ENCODE measurements at places on chromosomes 4 and X.

GRCh38 chrX:39611468-39611867 lies 486.3 kb downstream of the BCOR start:
- no peak for DNase-seq

DNA sequence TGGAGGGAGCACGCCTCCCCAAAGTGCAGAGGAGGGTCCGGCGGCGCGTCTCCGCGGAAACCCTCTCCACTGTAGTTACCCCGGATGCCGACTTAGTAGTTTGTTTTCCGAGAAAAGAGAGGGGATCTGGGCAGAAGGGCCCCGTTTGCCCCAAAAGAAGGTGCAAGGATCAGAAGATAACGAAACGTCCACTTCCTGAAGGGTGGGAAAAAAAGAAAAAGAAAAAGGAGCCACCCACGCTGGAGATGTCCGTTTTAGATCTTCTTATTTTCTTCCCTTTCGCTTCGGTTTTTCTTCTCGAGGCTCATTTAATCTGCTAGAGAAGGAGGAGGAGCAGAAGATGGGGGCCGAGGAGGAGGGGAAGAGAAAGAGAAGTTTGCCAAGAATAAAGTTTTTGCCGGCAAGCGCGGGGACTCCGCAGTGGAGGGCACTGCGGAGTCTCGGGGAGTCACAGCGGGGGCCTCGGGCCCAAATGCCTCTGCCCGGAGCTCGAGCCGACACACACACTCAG lies 517 bp downstream of the LEF1 start:
- DNase-seq: no peak

GRCh38 chr4:42410446-42410845 lies 13.2 kb downstream of the SHISA3 start:
- no peak for DNase-seq

DNA sequence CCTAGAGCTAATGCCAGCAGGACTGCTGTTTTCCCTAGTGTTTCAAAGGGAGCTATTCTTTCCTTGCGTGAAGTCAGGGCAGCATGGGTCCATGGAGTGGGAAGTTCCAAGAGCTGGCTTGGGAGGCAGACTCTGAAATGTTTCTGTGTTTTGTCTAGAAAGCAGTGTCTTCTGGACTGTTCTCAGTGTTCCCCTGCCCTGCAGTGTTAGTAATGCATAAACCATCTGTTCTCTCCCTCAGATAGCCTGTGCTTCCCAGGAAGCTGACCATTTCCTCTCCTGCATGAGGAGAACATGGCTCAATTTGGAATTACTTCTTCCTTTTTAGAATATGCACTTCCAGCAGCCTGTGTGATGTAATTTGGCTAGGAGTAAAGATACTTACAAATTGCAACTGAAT lies 116.7 kb upstream of the CXCL13 start:
- no peak for DNase-seq

DNA sequence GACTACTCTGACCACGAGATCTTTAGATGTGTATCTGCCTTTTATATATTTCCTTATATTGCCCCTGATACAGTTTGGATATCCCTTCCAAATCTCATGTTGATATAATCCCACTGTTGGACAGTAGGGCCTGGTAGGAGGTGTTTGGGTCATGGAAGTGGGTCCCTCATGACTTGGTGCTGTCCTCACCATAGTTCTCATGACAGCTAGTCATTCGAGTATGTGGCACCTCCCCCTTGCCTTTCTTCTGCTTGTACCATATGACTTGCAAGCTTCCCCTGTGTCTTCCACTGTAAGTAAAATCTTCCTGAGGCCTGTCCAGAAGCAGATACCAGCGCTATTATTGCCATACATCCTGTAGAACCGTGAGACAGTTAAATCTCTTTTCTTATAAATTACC lies 145.3 kb downstream of the ZNF518B start:
- no peak for DNase-seq

- DNase-seq: no peak
These were observed 15.3 kb downstream of the AMER1 start for GRCh38 chrX:64190136-64190740.

GRCh38 chrX:17801431-17801830 lies 59.7 kb downstream of the RAI2 start:
- no peak for DNase-seq

DNA sequence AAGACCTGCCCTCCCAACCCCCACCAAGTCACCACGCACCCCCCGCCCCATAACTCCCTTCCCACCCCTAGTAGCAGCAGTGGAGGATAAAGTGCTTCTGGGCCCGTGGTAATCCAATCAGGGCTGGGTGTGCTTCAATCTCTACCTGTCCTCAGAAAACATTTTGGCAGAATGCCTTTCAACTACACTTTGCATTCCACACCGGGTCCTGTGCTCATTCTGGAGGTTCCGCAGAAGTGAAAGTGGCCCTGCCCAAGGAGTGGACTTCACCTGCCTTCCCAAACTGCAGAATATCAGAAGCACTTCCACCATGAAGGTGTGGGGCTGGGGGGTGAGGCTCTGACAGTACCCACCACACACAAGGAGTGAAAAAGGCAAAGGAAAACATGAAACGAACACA lies 322.3 kb downstream of the DHX15 start:
- no peak for DNase-seq

- no peak for DNase-seq
These were observed 1.5 kb downstream of the ITM2A start for GRCh38 chrX:79365591-79365990.

- DNase-seq: no peak
These were observed 137.7 kb downstream of the MID1 start for GRCh38 chrX:10482708-10483107.

DNA sequence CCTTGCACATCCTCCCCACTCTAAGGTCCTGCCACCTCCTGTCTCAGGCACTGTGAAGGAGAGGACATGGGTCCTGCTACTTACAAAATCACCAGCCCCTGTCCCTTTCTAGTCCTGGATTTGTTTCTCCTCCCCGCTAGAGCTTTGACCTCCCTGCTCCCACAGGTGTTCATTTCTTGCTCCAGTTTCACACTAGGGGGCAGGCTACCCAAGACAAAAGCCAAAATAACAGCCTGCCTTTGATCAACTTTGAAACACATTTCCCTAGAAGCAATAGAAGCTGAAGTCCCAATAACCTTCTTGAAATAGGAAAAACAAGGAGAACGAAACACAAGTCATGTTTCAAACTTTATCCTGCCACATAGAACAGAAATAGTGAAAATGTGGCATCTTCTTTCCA lies 164.4 kb downstream of the QDPR start:
- DNase-seq: no peak

DNA sequence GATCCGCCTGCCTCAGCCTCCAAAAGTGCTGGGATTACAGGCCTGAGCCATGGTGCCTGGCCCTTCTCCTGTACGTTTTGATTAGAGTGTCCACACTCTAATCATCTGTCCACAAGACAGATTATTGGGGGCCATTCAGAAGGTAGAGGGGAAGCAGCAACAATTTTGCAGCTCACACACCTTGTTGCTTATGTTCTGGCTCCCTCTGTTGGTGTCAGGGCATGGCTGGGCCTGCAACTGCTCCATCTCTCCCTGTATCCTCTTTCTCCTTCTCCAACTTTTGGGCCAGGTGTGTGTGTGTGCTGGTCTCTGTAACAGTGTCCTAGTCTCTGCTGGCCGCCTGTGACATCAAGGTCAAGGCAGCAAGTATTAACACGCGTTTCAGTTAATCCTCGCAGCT lies 125.5 kb upstream of the MBNL3 start:
- DNase-seq: no peak

GRCh38 chr4:103497692-103498091 lies 222.1 kb downstream of the TACR3 start:
- DNase-seq: no peak

- no peak for DNase-seq
These were observed 4.5 kb downstream of the UBA1 start for GRCh38 chrX:47198026-47198686.

DNA sequence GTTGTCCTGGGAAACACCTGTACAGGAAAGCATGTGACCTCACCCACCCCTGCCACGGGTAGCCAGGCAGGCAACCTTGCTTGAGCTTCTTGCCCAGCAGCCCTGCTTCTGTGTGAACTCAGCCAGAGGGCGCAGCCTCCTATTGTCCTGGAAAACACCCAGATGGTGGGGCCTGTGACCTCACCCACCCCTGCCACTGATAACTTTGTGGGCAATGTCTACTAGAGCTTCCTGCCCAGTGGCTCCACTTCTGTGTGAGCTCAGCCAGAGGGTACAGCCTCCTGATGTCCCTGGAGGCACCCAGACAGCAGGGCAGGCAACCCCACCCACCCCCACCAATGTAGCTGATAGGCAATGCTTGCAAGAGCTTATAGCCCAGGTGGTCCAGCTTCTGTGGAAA lies 146.3 kb downstream of the DTHD1 start:
- no peak for DNase-seq

GRCh38 chr4:128461291-128462102 lies 173.9 kb upstream of the PGRMC2 start:
- DNase-seq: no peak

GRCh38 chr4:122992057-122992456 lies 69.7 kb upstream of the NUDT6 start:
- no peak for DNase-seq

GRCh38 chrX:109830704-109831206 lies 97.7 kb upstream of the ACSL4 start:
- DNase-seq: no peak

DNA sequence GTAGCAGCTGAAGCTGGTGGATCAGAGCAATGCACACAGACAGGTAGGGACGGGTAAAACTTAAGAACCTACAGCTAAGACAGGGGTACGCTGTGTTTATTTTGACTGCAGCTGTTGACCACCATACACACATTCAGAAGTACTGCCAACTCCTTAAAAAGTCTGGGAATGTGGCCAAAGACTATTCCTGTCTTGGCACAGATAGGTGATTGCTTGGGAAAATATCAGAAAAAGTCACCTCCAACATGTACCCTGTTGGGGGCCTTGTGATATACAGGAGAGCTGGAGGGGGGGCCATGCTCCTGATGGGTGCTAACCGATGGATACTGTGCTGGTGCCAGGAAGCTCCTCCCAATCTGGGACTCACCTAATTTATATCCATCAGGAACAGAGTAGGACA lies 121.2 kb downstream of the VCX2 start:
- DNase-seq: no peak

- no peak for DNase-seq
These were observed 8.2 kb downstream of the CLCN3 start for GRCh38 chr4:169628579-169628978.

- DNase-seq: peak; percentile 92
These were observed 25.8 kb upstream of the CHRNA9 start for GRCh38 chr4:40309250-40309774.

DNA sequence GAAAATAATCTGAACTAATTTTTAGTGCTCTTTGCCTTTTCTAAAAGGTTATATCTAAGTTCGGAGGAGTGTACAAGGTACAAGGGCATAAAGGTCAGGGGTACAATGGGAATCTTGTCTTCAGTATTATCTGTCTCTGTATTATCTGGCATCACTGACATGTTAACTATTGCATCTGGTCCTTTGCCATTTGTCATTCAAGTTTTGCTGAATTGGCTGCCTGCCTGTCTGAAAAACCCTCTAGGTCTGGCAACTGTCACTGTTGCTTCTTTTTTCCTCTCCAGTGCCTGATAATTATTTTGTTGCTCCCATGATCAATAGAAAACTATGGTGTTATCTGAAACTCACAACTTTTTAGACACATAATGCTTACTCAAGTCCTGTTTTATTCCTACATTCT lies 112.5 kb upstream of the STK26 start:
- no peak for DNase-seq

- no peak for DNase-seq
These were observed 90.9 kb upstream of the SRD5A3 start for GRCh38 chr4:55255179-55255578.

DNA sequence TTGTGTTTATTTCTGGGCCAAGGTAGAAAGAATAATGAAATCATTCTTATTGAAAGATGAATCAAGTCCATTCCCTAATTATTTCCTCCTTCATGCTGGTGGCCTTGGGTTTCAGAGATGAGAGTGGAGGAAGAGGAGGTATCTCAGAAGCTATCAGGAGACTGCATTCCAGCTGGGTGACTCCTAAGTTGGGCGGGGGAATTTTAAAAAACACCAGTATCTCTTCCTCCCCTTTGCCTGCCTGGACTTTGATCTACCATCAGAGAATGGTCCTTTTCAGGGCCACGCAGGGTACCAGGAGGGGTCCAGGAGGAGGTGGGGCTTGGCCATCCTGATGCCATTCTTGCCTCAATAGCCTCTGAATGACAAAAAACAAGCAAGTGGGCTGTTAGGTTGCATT lies 104.4 kb downstream of the ASMT start:
- DNase-seq: no peak

- DNase-seq: no peak
These were observed 25.2 kb downstream of the RWDD4 start for GRCh38 chr4:183633476-183634400.

GRCh38 chr4:140133576-140133975 lies 20.4 kb downstream of the MAML3 start:
- no peak for DNase-seq

GRCh38 chr4:178611062-178611461 lies 1168.8 kb upstream of the AGA start:
- no peak for DNase-seq

DNA sequence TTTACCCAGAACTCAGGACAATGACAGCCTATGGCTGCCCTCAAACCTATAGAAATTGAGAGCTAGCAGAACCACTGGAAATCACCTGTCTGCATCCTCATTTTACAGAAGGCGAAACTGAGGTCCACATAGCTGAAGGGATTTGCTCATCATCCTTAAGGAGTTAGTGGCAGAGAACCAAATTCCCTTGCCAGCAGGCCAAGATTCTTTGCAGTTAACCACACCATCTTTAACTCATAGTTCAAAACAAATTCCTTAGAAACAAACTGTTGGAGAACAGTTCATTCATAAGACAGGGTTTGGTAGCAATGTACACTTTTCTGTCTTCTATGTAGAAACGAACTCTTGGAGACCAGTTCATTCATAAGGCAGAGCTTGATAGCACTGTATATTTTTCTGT lies 37.9 kb upstream of the RAP2C start:
- DNase-seq: no peak

GRCh38 chr4:83276299-83277040 lies 8.1 kb downstream of the COQ2 start:
- no peak for DNase-seq
